ENCODE measurements at places on chromosomes 3 and 15. TPM values are rescaled to one million over a fixed set of nuclear protein-coding genes. Genes with fewer than 3 reads are reported as not detected.

- H3K36me3 ChIP-seq: no peaks in the 10 kb centered on the region
- H3K27me3 ChIP-seq: no peaks in the 10 kb centered on the region
- H3K4me1 ChIP-seq: no peaks in the 10 kb centered on the region
- no peak for DNase-seq
- no peak overlapping the region for H3K4me3 ChIP-seq
- no peak overlapping the region for H3K27ac ChIP-seq
Measured at GRCh38 chr3:12454816-12455121, 29.5 kb upstream of the TSEN2 start.

GRCh38 chr3:170614214-170614966 lies 28.5 kb upstream of the SLC7A14 start:
- no peaks in the 10 kb centered on the region for H3K4me1 ChIP-seq
- no peak for DNase-seq

DNA sequence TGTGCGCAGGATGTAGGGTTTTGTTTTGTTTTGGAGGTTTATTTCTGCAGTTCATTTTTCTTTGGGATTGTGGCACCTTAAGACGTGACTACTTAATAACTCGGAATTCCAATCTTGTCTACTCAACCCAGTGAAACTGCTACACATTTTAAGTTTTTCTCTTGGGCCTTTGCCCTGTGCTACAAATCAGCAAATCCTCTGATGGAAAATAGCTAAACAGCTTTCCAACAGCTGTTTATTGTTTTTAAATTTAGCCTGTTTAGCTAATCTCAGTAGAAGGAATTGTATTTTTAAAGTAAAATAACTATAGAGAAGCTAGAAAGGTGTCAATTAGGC lies 48.4 kb downstream of the OPA1 start:
- no peak overlapping the region for H3K27ac ChIP-seq
- H3K4me1 ChIP-seq: no peaks in the 10 kb centered on the region
- no peaks in the 10 kb centered on the region for H3K36me3 ChIP-seq
- no peak overlapping the region for H3K4me3 ChIP-seq

- no peaks in the 10 kb centered on the region for H3K27me3 ChIP-seq
- H3K4me1 ChIP-seq: peaks cover 7% of the 10 kb centered on the region
- no peak overlapping the region for H3K4me3 ChIP-seq
Measured at GRCh38 chr3:73781541-73781940, 156.8 kb upstream of the PDZRN3 start.

CFAP161 gene
- total RNA-seq: not detected

ACTC1 gene
- not detected for total RNA-seq
